ENCODE measurements at places on chromosomes 1 and 21.

DNA sequence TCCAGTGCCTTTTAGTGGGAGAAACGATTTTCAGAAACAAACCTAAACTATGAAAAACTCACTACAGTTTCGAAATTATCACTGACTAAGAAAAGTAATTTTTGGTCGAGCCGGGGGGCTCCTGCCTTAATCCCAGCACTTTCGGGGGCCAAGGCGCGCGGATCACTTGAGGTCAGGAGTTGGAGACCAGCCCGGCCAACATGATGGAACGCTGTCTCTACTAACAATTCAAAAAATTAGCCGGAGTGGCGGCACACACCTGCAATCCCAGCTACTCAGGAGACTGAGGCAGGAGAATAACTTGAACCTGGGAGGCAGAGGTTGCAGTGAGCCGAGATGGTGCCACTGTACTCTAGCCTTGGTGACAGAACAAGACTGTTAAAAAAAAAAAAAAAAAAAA lies 3.0 kb downstream of the CFHR3 start:
- DNase-seq, result no peak

- no peak for DNase-seq
These were observed 333.0 kb upstream of the KAZN start for GRCh38 chr1:14265495-14265894.

DNA sequence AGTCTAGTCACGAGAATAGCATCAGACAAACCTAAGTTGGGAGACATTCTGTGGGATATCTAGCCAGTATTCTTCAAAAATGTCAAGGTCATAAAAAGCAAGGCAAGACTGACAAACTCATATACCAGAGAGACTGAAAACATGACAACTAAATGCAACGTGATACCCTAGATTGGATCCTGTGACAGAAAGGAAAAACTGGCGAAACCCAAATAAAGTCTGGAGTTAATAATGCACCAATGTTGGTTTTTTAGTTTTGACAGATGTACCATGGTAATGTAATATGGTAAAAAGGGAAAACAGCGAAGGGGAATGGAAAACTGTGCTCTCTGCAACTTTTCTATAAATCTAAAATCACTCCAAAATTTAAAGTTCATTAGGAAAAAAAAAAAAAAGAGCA lies 64.5 kb downstream of the EPS15 start:
- DNase-seq, result no peak

DNA sequence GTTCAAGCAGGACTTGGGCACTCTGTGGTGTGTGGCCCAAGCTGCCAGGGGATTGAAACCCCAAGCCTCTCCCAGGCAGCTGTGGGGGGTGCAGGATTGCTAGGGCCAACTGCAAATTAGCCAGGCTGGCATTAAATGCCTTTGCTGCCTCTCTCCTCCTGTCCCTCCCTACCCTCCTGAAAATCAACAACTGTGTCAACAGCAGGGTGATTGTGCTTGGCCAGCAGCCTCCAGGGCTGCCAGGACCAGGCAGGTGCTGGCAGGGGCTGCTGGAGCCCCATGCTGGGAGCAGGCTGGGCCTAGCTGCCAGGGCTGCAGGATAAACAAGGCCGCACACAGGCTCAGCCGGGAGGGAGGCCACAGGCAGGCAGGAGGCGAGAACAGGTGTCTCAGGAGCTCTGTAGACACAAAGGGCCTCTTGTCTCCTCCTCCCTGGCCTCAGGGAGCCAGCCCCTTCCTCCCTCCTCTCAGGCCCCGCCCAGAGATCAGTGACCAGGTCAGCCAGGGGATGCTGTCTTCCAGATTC lies 11.4 kb downstream of the SOX13 start:
- no peak for DNase-seq

- no peak for DNase-seq
These were observed 36.9 kb downstream of the CDK18 start for GRCh38 chr1:205541161-205541886.

DNA sequence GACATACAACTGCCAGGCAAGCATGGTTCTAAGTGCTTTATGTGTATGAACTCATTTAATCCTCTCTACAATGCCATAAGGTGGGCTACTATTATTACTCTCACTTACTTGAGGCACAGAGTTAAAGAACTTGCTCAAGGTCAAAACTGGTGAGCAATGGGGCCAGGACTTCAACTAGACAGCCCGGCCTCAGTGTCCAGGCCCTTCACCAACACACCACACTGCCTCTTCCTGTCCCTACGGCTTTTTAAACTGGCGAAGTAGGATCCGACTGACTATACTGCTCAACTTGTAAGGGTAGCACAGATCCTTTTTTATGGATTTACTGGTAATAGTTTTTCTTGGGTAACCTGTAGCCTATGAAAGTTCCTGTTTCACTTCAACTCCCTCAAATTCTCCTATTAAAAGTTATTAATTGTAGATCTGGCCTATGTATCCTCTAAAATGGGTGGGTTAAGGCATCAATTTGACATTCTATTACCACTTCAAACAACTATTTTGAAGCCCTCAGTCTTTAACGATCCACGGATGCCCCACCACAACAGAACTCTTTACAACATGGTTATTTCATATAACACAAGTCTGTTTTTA lies 4.3 kb downstream of the ERRFI1 start:
- DNase-seq, result no peak

GRCh38 chr1:53190210-53190611 lies 6.4 kb upstream of the CPT2 start:
- no peak for DNase-seq

DNA sequence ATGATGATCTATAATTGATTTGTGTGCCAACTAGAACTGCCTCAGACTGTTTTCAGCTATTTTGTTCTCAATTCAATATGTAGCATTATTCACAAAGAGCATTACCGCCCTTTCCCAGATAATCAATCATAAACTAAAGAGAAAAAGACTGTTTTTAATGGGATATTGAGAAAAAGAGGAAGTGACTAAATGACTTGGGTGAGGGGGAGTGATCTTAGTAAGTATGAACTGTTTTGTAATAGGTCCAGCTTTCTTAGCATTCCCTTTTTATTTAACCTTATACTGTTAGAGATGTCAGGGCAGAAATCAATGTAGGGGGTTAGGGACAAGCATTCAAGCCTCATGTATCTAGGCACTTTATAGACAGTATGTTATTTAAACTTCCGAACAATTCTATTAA lies 157.8 kb upstream of the DPYD start:
- peak; percentile 19 for DNase-seq

- DNase-seq, result peak; percentile 96
These were observed 26.9 kb downstream of the SORT1 start for GRCh38 chr1:109370712-109371340.

DNA sequence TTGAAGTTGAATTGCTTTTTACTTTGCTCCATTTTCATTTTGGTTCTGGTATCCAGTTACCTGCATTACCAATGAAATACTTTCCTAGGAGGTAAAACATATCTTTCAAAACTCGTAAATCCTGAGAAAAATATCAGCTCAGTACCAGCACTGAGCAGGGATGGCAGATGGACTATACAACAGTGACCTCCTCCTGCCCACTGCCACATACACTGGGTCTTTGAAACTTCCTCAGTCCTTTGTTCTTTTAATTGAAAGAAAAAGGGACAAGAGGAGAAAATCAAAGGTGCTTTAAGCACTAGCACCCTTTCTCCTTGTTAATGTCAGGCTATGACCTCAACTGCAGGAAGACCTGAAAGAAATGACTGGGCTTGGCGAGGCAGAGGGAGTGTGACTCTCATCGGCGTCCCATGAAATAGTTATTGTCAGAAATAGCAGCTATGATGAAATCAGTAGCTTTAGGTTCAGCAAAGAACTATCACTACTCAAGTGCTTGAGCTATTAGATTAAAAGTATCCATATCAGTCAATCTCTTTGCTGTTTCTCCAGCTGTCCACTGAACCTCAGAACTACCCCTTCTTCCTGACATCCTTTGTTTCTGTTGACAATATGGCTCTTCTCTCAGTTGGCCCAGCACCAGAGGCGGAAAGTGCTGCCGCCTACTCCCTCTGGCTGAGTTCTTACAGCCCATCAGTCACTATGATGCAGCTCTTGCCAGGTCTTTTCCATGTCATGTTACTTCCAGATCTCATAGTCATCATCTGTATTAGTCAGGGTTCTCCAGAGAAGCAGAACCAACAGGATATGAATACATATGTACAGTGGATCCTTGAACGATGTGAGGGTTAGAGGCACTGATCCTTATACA lies 207.0 kb upstream of the MAP1LC3C start:
- peak; percentile 32 for DNase-seq

GRCh38 chr1:41515131-41515678 lies 30.7 kb upstream of the EDN2 start:
- no peak for DNase-seq

GRCh38 chr1:209231476-209232156 lies 351.9 kb upstream of the CAMK1G start:
- no peak for DNase-seq

DNA sequence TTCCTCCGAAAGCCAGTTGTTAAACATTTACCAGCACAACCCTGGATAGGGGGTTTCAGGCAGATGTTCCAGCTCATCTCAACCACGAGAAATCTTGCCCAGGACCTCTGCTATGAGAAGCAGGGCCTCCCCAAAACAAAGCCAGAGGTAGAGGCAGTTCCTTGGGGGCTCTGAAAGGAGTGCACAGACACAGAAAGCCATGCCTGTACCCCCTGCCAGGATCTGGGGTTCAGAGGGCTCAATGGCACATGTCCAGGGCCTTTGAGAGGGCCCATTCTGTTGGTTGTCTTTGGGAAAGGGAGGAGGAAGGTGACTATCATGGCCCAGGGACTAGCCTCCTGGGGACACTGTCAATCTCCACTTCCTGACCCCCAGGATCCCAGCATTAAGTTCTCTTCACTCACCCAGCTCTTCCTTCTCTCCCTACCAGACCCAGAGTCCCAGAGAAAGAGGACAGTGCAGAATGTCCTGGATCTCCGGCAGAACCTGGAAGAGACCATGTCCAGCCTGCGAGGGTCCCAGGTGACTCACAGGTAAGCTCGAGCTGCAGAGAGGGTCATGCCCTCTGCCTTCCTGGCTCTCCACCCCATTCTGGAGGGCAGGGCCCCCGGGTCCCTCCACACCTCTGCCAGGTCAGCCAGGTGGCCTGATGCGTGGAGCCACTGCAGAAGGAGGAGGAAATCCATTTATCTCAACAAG lies 116.4 kb upstream of the IPO9 start:
- DNase-seq, result no peak

DNA sequence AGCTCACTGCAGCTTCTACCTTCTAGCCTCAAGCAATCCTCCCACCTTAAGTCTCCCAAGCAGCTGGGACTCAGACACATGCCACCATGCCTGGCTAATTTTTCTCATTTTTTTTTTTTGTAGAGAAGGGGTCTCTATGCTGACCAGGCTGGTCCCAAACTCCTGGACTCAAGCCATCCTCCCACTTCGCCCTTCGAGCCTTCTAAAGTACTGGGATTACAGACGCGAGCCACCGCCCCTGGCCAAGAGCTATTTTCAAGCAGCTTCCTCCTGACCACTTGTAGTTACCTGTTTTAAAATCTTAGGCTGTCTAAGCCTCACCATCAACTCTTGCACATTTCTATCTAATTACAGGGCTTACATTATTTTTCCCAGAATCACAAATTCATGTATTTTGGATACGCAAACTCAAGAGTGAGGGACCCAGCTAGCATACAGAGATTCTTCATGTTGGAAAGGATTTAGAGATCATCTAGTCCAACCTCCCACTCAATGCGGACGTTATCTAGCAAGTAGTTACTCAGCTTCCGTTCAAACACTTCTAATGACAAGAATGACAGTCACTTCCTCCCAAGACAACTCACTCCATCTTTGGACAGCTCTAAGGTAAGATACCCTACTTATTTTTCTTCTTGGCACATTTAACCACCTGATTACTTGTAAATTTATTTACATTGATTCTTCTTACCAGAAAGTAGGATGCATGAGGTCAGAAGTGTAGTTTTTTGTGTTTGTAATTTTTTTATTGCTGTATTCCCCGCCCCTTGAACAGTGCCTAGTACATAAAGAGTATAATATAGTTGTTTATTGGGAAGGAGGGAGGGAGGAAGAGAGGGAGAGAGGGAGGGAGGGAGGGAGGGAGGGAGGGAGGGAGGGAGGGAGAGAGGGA lies 65.4 kb downstream of the LUZP1 start:
- DNase-seq, result no peak

- no peak for DNase-seq
These were observed 48.3 kb downstream of the GNB1 start for GRCh38 chr1:1842360-1843146.

DNA sequence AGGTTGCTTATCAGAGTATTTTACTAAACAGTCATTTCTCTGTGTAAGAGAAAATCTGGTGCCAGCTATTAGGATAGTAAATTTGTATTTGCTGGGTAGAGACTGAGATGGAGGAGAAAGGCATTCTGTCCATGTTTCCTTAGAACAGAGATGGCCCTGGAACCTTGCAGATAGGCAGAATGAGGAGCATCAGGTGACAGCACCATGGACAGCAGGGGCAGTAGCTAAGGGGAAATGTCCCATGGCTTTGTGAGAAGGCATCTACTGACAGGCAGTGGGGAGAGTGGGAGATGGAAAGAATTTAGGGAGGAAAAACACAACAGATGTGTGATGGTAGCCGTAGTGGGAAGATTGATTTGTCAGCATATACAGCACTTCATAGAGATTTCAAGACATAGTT lies 105.0 kb downstream of the PRRX1 start:
- no peak for DNase-seq

DNA sequence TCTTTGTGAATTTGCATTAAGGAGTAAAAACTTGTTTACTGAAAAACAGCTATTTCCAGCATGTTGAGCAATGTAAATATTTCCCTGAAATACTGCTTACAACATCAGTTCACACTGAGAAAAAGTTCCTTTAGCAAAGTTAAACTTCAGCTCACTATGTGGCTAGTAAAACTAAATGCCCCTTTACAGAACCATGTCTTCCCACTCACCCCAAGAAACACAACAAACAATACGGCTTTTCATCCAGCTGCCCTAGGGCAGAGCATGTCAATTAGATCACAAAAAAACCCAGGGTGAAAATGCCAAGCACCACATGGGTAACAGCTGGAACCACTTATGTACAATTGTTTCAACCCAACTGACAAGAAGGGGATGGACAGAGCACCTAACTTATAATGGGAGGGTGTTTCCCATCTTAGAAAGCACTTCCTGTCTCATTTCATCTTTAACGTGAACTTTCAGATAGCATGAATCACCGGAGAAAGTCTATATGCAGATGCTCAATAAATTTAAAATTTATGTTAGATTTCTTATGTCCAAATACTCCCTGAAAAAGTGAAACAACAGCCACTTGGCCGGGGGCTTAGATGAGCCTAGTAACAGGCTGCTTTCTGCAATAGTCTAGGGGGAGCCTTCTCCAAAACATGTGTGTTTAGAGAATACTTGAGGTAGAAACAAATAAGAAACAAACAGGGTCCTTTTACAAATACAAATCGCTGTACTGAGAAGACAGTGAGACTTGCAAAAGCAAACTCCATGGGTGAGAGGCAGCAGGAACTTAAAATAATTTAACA lies 6.6 kb downstream of the NID1 start:
- DNase-seq, result peak; percentile 47

DNA sequence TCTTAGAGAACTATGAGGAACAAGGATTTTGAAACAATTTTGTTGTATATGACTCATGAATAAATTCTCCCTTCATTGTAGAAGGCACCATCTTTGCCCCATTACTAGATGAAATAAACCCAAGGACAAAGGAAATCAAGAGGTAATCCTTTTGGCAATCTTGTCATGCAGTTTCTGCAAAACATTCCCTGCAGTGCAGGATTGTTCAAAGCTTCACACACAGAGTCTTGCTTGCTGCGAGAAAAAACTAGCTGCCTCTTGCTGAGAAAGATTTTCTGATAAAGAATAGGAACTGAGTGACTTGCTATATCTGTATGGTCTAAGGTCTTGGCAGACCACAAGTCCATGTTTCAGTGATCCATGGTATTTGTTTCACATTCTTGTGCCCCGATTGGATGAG lies 657.4 kb upstream of the ADGRL4 start:
- peak; percentile 33 for DNase-seq
